ENCODE measurements at places on chromosomes 12 and 14. TPM values are rescaled to one million over a fixed set of nuclear protein-coding genes. Genes with fewer than 3 reads are reported as not detected.

GRCh38 chr12:3177778-3178425 is 100.7 kb downstream of the TSPAN9 start:
- H3K27ac ChIP-seq = no peak overlapping the region
- H3K27me3 ChIP-seq = no peaks in the 10 kb centered on the region
- no peak for DNase-seq
- H3K4me1 ChIP-seq = no peaks in the 10 kb centered on the region
- H3K36me3 ChIP-seq = no peaks in the 10 kb centered on the region

MMP19 gene
- 2.3 TPM for total RNA-seq

- DNase-seq = no peak
- H3K4me3 ChIP-seq = no peak overlapping the region
- no peaks in the 10 kb centered on the region for H3K4me1 ChIP-seq
- no peaks in the 10 kb centered on the region for H3K36me3 ChIP-seq
These were observed 77.6 kb downstream of the SINHCAF start for GRCh38 chr12:31248337-31248736.

DNA sequence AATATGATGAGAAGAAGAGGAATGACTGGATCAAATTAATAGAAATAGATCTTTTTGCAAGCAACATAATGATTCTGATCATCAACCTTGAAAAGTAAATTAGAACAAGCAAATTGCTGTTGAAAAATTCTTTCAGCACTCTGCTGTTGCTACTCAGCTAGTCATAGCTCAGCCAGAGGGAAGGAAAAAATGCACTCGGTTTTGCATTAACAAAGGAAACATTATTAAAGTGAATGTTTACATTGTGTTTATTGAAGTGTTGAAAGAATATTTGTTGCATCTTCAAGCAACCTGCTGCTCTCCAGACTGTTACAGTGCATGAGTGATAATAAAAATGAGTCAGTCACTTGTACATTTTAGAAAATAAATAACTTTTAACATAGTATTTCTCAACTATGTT is 26.5 kb downstream of the AP5M1 start:
- DNase-seq = no peak
- H3K27me3 ChIP-seq = no peaks in the 10 kb centered on the region
- H3K4me3 ChIP-seq = no peak overlapping the region
- no peaks in the 10 kb centered on the region for H3K36me3 ChIP-seq
- H3K27ac ChIP-seq = no peak overlapping the region

DNA sequence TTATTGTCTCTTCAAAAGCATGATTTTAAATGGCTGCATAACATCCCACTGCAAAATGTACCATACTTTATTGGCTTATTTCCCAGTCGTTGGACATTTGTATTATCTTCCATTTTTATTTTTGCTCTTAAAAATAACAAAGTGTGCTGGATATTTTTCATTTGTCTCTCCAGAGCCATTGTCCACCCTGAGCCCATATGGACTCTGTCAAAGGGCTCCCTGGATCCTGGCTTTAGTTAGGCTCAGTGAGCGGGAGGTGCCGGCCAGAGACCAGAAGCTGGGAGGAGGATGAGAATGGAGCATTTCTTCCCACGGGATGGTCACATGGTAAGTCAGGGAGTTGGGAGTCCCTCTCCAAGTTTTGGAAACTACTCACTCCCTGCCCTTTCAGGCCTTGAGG is 296.9 kb downstream of the NUAK1 start:
- H3K27me3 ChIP-seq = peaks cover 5% of the 10 kb centered on the region
- no peaks in the 10 kb centered on the region for H3K4me1 ChIP-seq
- no peak for DNase-seq
- H3K36me3 ChIP-seq = no peaks in the 10 kb centered on the region

DNA sequence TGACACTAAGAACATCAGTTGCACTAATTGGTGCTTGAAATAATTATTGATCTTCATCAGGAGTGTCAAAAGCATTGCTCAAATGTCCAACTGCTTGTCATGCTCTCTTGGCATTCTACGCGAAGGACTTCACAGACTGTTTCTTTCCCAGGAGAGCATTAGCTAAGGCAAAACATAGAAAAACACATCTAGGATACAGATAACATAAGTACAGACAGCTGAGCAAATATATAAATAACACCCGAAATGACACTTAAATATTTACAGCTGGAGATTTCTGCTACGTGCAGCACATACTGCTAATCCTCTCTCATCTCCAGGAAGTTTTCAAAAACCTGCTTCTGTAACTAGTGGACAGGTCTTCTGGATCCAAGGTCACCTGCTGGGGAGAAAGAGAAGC is 120.0 kb upstream of the PRMT8 start:
- H3K27me3 ChIP-seq = peaks cover 44% of the 10 kb centered on the region
- no peaks in the 10 kb centered on the region for H3K36me3 ChIP-seq
- H3K4me1 ChIP-seq = no peaks in the 10 kb centered on the region

TPH2 gene
- 0.82 TPM for total RNA-seq

DNA sequence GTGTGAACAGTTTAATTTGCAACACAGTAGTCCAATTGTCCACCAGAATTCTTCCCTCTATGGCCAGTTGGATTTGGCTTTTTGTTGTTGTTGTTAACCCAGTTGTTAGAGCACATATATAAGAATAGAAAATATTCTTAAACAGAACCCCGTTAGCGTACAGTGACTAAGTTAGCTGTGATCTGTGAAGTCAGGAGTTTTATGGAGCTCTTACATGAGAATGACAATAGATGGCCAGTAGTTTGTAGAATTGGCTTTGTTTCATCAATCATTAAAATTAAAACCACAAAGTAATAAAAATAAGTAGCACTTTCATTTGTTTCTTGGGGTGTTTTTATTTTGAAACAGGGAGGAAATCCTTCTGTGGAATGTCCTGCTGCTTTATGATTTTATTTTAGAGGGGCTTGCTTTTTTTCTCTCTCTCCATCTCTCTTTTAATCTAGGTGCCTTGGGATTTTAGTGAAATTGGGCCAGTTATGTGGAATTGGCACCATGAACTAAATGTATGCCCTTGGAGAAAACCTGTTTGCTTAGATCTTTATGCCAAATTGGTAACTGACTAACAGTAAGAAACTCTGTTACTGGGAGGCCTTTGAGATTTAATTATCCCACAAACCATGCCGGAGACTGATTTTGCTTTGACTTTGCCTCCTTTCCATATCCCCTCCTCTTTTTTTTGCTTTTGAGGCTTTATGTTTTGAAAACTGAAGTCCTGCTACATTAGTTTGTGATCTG is 22.9 kb downstream of the FBXW8 start:
- H3K4me1 ChIP-seq = peaks cover 32% of the 10 kb centered on the region
- DNase-seq = no peak
- H3K4me3 ChIP-seq = no peak overlapping the region
- H3K27ac ChIP-seq = no peak overlapping the region

INHBC gene
- not detected for total RNA-seq

NKX2-1 gene
- total RNA-seq = not detected

GRCh38 chr14:35573911-35574310 is 39.9 kb downstream of the INSM2 start:
- H3K36me3 ChIP-seq = no peaks in the 10 kb centered on the region
- no peaks in the 10 kb centered on the region for H3K27me3 ChIP-seq
- DNase-seq = no peak
- H3K27ac ChIP-seq = no peak overlapping the region
- H3K4me3 ChIP-seq = no peak overlapping the region
- H3K4me1 ChIP-seq = peaks cover 9% of the 10 kb centered on the region

CLEC1A gene
- total RNA-seq = not detected

- no peak for DNase-seq
- H3K27me3 ChIP-seq = no peaks in the 10 kb centered on the region
- peak overlapping the region; percentile 18 for H3K27ac ChIP-seq
- H3K4me3 ChIP-seq = peak overlapping the region; percentile 83
- H3K36me3 ChIP-seq = no peaks in the 10 kb centered on the region
These were observed 658 bp upstream of the CEP128 start for GRCh38 chr14:80942191-80942600.

DNA sequence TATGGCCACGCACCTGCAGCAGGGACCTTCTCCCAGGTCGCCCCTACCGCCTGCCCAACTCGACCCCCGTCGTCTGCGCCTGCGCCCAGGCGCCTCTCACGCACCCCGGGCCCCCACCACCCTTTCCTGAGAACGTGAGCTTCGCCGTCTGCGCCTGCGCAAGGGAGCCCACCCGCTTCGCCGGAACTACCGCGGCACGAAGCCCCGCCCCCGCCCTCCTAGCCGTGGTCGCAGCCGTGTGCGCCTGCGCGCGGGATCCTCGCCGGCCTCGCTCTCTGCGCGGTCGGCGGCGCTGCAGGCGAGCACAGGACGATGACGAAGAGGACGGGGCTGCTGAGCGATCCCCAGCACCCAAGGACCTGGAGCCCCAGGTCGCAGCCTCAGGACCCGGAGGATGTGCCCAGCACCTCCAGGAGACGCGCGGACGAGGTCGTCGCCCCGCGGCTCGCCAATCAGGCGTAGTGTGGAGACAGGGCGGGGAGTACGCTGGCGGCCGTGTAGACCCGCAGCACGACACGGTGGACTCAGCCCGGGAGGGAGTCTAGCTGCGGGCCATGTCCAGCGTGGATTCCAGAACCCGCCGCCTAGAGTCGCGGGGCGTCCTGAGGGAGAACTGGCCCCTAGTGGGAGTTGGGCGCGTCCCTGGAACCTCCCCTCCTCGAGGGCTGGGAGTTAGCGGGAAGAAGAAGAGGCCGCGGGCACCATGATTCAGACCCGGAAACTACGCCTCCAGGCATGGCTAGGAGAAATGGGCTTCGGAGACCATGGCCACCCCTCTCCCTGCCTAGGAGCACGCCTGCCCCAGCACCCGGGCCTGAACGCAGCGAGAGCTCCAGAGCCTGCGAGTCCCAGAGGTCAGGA is 1120.8 kb upstream of the TMEM132C start:
- H3K4me3 ChIP-seq = peak overlapping the region; percentile 13
- peaks cover 10% of the 10 kb centered on the region for H3K4me1 ChIP-seq
- no peaks in the 10 kb centered on the region for H3K27me3 ChIP-seq
- DNase-seq = peak; percentile 56
- no peak overlapping the region for H3K27ac ChIP-seq
- no peaks in the 10 kb centered on the region for H3K36me3 ChIP-seq

ZNF384 gene
- 88.8 TPM for total RNA-seq

OAS1 gene
- total RNA-seq = 12.4 TPM

GRCh38 chr14:90641615-90642243 is 174.5 kb downstream of the TTC7B start:
- H3K4me1 ChIP-seq = peaks cover 7% of the 10 kb centered on the region
- peak; percentile 19 for DNase-seq
- no peaks in the 10 kb centered on the region for H3K36me3 ChIP-seq
- no peaks in the 10 kb centered on the region for H3K27me3 ChIP-seq
- peak overlapping the region; percentile 3 for H3K27ac ChIP-seq
- H3K4me3 ChIP-seq = no peak overlapping the region

GRCh38 chr14:24734917-24735500 is 101.0 kb upstream of the GZMB start:
- no peaks in the 10 kb centered on the region for H3K4me1 ChIP-seq
- H3K36me3 ChIP-seq = no peaks in the 10 kb centered on the region
- DNase-seq = peak; percentile 83
- H3K4me3 ChIP-seq = no peak overlapping the region
- H3K27ac ChIP-seq = no peak overlapping the region

GRCh38 chr14:76081642-76082041 is 70.1 kb upstream of the GPATCH2L start:
- H3K4me3 ChIP-seq = no peak overlapping the region
- H3K4me1 ChIP-seq = no peaks in the 10 kb centered on the region
- H3K27me3 ChIP-seq = no peaks in the 10 kb centered on the region
- no peaks in the 10 kb centered on the region for H3K36me3 ChIP-seq

- H3K27ac ChIP-seq = no peak overlapping the region
- no peaks in the 10 kb centered on the region for H3K36me3 ChIP-seq
- peak; percentile 74 for DNase-seq
- H3K4me1 ChIP-seq = no peaks in the 10 kb centered on the region
- H3K4me3 ChIP-seq = no peak overlapping the region
These were observed 94.6 kb upstream of the MUCL1 start for GRCh38 chr12:54759751-54760150.

DNA sequence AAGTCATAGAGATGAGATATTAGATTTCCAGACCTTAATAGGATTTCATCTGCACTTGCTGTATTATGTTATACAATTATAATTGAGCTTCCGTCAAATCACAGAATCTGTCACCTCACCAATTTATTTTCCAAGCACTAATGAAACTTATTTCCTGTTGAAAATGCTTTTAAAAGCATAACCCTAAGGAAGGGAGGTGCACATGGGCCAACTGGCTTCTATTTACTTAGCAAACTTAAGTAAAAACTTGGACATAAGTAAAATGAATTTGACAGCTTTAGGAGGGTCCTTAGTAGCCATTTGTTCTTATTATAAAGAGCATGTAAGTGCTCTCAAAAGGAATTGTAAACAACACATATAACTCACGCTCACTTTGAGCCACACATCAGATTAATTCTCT is 462.2 kb upstream of the TMPO start:
- DNase-seq = peak; percentile 87
- peaks cover 31% of the 10 kb centered on the region for H3K4me1 ChIP-seq
- H3K27me3 ChIP-seq = peaks cover 8% of the 10 kb centered on the region
- no peaks in the 10 kb centered on the region for H3K36me3 ChIP-seq

DNA sequence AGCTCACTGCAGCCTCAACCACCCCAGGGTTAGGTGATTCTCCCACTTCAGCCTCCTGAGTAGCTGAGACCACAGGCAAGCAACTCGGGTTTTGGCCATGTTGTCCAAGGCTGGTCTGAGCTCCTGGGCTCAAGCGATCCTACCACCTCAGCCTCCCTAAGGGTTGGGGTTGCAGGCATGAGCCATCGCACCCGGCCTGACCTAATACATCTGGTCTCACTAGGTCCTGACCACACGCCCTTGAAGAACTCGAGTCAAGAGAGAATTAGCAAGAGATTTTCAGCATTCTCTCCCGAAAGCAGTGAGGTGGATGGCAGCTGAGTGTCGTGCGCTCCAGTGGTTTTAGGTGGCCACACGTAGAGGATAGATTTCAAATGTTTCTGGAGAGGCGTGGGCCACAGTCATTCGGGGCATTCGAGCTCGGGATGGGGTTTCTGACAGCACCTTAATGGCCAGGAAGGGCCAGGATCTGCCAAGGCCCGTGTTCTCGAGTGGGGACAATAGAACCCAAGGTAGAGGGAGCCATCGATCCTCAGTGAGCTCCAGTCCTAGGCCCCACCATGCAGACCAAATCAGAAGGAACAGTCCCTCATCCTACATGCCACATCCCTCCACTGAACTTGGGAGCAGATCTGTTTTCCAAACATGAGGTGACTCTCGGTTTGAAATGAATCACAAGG is 193.1 kb downstream of the ALG10 start:
- H3K36me3 ChIP-seq = no peaks in the 10 kb centered on the region
- no peak overlapping the region for H3K27ac ChIP-seq
- DNase-seq = no peak
- H3K4me3 ChIP-seq = no peak overlapping the region
- H3K4me1 ChIP-seq = no peaks in the 10 kb centered on the region

DNA sequence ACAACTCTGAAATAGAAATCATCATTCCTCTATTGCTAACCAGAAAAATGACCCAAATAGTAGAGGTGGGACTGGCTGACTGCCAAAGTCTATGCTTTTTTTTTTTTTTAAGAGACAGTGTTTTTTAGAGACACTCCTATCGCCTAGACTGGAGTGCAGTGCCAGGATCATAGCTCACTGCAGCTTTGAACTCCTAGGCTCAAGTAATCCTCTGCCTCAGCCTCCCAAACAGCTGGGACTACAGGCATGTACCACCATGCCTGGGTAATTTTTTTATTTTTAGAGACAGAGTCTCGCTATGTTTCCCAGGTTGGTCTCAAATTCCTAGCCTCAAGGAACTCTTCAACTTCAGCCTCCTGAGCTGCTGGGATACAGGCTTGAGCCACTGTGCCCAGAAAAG is 19.2 kb downstream of the NR2C1 start:
- DNase-seq = no peak
- H3K4me1 ChIP-seq = no peaks in the 10 kb centered on the region
- H3K27me3 ChIP-seq = no peaks in the 10 kb centered on the region
- peaks cover 46% of the 10 kb centered on the region for H3K36me3 ChIP-seq
- no peak overlapping the region for H3K4me3 ChIP-seq
- H3K27ac ChIP-seq = no peak overlapping the region

OTX2 gene
- 147 TPM for total RNA-seq

GRCh38 chr12:117067016-117067415 is 32.2 kb downstream of the TESC start:
- H3K4me1 ChIP-seq = no peaks in the 10 kb centered on the region
- H3K36me3 ChIP-seq = no peaks in the 10 kb centered on the region
- H3K27me3 ChIP-seq = no peaks in the 10 kb centered on the region
